ENCODE measurements at places on chromosomes 7 and 10.

DNA sequence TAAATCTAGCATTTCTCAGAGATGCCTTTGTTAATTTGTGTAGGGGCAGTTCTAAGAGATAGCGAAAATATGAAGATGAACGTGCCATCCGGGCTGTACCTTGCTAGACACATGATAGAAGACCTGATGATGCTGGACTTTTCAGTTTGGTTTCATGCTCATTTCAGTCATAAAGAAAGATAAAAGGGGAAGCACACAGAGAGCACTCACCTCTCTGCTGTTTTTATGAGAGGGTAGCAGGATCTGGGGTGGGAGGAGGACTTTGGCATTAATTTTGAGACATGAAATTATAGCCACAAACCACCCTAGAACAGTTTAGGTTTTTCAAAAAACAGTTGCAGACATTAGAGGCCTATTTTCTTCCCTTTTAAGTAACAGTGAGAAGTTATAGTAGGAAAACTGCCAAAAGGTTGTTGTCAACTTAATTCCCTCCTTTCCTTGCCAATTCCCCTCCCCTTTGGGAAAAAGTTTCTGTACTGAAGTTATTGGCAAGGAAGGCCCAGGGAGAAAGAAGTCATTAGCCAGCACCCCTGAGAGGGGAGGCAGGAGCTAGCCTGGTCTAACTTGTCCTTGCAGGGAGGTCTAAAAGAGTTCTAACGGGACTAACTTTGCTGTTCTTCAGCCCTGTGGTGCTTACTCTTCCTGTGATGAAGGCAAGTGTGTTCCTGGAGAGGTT, 2.6 kb downstream of the ST7 start:
- DNase-seq, result peak; percentile 18

DNA sequence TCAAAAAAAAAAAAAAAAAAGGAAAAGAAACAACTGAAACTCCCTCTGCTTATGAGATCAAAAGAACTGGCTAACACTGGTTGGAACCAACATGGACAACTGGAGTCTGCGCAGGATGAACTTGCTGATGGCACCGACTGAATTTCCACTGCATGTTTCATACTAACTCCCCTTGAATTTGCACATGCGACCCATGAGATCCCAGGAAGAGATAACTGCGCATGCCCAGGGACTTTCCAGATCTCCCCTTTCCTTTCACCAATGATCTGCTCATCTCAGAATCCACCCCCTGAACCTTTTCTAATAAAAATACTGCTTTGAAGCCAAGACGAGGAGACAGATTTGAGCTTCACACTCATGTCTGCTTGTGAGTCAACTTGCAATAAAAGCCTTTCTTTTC, 20.7 kb downstream of the LBX1 start:
- no peak for DNase-seq

GRCh38 chr7:50730446-50731400, 52.0 kb downstream of the GRB10 start:
- DNase-seq, result no peak

DNA sequence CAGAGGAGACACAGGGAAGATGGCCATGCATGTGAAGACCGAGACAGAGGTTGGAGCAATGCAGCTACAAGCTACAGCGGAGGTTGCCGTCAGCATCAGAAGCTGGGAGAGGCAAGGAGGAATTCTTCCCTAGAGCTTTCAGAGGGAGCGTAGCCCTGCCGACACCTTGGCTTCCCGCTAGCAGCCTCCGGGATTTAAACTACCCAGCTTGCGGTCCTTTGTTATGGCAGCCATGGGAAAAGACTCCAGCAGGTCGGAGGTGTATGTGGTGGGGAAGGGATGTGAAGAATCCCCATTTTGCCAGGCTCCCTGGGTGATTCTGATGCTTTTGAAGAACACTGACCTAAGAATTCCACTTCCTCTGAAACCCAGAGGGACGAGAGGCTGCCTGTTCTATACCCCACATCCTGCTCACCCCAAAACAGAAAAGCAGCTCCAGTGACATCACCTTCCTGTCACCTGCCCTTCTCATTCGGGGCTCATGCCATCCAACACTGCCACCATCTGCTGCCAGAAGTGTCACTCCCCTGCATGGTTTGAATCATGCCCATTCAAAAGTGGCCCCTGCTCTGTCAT, 3.3 kb upstream of the SEPHS1 start:
- DNase-seq, result no peak

- no peak for DNase-seq
Observed at GRCh38 chr7:82506208-82506607, 62.6 kb upstream of the CACNA2D1 start.

- DNase-seq, result no peak
Observed at GRCh38 chr10:1677307-1677939, 59.9 kb downstream of the ADARB2 start.

- no peak for DNase-seq
Observed at GRCh38 chr7:113768387-113768786, 150.4 kb downstream of the PPP1R3A start.

GRCh38 chr10:61845950-61846268, 55.6 kb upstream of the ARID5B start:
- DNase-seq, result no peak

DNA sequence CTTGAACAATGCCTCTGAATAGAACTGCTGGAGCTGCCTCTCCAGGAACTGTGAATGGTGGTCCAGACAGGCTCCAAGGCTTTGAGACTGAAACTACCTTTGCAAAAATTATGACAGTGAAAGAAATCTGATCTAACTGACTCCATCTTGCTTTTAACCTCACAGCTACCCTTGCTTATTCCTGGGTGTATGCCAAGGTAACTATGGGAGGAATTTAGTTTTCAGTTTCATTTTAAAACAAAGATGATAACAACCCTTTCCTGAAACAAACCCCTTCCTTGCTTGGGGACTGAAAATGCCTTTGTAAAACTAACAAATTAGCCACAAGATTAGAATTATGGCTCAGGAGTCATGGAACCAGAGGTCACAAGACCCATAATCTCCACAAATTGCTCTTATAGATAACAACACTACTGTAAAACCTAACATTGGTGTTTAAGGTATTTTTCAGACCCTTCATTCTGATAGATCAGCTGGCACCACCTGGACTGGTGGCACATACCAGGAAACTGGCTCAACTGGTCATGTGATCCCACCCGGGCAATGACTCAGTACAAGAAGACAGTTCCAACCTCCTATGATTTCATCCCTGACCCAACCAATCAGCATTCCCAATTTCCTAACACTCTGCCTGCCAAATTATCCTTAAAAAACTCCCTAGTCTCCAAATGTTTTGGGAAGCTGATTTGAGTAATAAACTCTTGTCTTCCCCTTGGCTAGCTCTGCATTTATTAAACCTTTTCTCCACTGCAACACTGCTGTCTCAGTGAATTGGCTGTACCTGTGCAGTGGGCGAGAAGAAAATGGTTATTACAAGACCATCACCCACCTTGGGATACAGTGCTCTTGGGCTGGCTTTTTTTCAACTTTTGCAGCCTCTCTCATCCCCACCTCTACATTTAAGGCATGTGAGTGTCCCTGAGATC, 608.1 kb downstream of the TYW1 start:
- DNase-seq, result no peak

DNA sequence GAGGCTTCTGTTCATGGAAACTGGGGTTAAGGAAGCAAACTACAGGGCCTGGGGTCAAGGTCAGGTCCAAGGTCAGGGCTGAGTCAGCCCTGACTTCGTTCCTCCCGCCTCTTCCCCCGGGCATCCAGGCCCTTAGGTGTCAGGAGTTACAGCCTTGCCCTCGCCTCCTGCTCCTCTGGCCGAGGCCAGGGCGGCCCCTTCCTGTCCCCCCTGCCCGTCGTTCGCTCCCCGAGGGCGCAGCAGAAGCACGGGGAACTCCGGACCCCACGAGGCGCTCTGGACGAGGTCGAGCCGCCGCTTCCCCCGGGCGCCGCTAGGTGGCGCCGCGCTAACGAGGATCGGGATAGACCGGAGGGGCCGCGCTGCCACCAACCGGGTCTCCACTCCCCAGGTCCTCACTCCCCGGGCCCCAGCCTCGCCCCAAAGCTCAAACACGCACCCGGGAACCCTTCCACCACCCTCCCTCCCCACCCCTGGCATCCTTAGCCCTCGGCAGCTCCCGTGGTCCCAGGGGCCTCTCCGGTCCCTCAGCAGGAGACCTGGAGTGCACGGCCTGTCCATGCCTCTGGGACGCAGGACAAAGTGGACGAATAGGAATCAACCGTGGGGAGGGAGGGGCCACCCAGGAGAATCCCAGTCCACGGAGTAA, 59.2 kb upstream of the MYL10 start:
- peak; percentile 37 for DNase-seq

DNA sequence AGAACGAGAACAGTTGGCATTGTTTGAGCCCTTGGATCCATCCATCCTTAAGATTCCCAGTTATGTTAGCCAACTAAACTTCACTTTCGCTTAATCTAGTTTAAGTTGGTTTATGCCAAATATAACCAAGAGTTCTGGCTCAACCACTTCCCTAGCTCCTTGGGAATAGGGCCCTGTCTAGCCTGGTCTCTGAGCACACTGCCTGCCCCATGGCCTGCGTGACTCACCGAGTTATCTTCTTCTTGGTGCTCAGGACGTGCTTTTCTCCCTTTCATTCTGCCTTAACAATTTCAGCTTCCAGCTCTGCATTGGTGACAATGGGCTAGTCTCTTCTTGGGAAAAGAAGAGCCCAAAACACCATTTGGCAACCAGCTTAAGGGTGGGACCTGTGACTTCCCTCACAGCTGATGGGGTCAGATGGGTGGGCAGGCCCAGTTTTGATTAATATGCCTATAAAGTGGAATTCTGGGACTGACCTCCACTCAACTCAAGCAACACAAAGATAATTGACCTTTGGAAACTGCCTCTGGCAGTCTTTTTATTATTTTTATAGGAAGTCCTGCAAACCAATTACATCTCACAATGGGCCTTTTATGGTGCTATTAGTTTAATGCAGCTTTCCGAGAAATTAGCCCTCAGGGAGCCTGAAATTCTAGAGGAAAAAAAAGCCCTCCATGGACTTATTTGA, 126.4 kb downstream of the CFAP58 start:
- DNase-seq, result no peak

GRCh38 chr10:92530421-92530820, 43.5 kb downstream of the IDE start:
- DNase-seq, result no peak

- no peak for DNase-seq
Observed at GRCh38 chr10:96222441-96222840, 48.9 kb downstream of the BLNK start.

DNA sequence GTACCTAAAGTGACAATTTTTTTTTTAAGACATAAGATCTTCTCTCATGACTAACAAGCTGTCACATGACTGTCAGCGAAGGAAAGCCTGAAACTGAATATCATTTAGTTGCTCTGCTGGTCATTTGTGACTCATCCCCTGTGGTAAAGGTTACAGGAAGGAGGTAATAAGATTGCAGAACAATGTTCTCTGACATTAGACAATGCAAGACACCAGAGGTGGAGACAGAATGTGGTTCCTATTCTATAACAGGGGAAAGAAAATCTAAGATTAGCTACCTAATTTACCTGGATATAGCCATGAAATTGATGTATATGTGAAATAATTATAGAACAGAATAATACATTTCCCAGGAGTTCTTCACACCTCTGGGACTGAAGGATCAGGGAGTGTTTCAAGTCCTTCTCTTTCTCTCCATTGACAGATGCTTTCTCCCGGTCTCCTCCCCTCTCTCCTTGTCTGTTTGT, 47.7 kb downstream of the LRGUK start:
- peak; percentile 38 for DNase-seq

DNA sequence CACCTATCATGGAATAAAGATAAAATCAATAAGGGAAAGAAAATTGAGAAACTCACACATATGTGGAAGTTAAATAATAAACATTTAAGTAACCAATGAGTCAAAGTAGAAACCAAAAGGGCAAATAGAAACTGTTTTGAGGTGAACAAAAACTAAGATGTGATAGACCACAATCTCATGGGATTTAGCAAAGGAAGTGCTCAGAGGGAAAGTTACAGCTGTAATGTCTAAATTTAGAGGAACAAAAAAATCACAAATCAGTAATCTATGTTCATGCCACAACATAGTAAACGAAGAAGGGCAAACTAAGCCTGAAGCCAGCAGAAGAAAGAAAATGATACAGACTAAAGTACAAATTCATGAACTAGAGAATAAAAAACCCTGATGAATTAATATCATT, 16.3 kb downstream of the CYP3A4 start:
- no peak for DNase-seq

DNA sequence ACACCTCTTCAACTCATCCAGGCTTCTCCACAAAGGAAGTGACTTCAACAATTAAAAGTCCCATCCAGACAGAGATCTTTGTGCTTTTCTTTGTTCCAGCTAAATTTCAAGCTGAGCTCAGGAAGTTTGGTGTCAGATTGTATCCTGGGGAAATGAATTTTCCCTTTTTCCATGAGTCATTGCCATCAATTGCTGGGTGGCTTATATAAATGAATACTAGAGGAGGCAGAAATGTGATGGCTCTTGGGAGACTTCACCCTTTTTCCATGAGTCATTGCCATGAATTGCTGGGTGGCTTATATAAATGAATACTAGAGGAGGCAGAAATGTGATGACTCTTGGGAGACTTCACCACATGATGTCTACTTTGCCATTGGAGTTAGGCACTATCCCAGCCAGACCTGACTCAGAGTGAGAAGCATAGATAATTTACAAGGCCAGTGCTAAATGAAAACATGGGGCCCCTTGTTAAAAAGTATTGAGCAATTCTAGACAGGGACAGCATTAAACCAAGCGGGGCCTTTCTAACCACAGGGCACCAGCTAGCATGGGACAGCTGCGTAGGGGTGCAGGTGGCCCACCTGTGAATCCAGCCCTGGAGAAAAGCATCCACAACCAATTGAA, 339.2 kb upstream of the PODXL start:
- no peak for DNase-seq

DNA sequence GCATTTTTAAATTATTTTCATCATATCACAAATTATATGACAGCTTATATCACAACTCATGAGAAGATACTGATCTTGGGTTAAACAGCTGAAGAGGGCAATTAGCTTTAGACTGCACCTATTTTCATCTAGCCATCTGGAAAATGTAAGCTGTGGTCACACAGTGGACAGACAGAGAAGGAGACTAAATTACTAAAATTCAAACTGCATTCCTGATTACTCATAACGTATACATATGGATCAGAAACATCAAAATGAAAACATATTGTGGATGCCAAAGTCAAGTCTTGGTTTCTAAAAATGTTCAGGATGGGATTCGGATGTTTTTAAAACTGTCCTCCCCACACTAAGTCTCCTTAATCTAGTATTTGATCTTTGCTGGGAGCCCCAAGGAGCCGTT, 6.6 kb downstream of the BBIP1 start:
- DNase-seq, result no peak

GRCh38 chr10:51423121-51423452, 276.3 kb downstream of the CSTF2T start:
- DNase-seq, result no peak

DNA sequence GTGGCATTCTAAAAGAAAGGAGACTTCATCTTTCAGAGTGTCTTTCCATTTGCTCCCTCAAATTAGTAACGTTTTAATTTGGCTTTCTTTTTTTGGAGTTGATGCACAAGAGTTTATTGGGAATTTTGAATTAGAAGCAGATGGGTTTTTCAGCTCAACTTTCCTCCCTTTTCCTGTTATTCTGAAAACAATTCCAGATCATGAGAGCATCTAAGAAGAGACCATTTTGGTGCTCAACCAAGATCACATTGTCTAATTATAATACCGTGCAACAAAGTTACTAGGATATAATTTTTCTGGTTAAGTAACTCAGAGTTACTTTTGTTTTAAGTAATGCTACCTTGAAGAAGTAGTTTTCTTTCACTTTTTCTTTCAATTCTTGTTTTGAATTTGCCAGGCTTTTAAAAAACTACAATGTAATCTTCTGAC, 396.6 kb upstream of the KLF6 start:
- DNase-seq, result no peak

- no peak for DNase-seq
Observed at GRCh38 chr10:69742928-69743602, 58.6 kb upstream of the COL13A1 start.

Data from GF-D8 (cell line).